Frontal cortex (tissue), 4 donors: ENCODE measurements at places on chromosomes 3 and 15.

DNA sequence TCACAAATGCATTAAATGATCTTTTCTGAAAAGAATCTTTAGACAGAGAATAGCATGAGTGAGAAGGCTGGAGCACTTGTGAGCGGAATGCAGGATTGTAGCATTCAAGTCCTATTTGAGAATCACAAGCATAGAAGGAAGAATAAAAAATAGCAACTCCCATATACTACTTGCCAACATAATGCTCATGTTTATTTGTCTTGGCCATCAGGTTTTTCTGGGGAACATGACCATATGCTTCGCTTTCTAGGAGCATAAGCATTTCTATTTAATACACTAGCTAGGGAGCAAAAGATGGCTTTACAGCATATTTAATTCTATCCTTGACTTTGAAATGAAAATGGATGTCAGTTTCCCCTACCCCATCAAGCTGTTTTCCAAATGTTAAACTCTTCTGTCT lies 170.3 kb upstream of the MITF start:
- no peak for DNase-seq

- DNase-seq: no peak
Measured at GRCh38 chr3:175082631-175083030, 223.5 kb downstream of the NAALADL2 start.

- DNase-seq: no peak
Measured at GRCh38 chr3:161066930-161067329, 38.2 kb downstream of the B3GALNT1 start.

DNA sequence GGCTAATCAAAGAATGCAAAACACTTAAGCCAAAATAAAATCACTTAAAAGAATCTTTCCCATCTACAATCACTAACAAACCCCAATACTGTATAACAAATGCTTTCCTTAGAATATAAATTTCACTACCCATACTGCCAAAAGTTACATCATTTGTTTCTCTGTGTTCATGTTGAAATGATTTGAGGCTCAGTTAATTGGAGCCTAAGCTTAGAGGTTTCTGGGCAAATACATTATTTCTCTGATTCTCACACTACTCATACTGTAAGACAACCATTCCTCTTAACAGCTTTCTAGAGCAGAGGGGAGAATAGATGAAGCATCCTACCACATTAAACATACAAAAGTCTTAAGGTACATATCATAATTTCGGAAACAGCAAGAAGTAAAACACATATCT lies 2.1 kb downstream of the RIOX2 start:
- DNase-seq: no peak
